CD4-positive, alpha-beta T cell treated with Interleukin-21 for 1 hour (primary cell): ENCODE measurements at places on chromosomes 16 and 17.

DNA sequence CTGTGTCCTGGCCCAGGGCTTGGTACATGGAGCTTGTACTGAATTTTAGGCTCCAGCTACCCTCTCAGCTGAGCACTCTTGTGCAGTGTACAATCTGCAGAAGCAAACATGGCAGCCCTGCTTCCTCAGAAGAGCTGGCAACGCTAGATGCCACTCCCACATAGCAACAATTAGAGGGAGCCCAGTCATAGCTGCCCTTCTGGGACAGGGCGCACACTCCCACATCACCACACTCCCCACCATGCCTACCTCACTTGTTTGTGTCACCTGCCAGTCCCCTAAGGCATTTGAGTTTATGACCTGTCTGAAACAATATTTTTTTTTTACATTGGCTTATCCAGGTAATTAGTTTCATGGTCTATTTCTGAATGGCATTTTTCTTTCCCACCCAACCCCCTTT is 72.3 kb downstream of the C17orf67 start:
- DNase-seq: no peak

- no peak for DNase-seq
Observed at GRCh38 chr16:27323781-27324561, 10.2 kb downstream of the IL4R start.

DNA sequence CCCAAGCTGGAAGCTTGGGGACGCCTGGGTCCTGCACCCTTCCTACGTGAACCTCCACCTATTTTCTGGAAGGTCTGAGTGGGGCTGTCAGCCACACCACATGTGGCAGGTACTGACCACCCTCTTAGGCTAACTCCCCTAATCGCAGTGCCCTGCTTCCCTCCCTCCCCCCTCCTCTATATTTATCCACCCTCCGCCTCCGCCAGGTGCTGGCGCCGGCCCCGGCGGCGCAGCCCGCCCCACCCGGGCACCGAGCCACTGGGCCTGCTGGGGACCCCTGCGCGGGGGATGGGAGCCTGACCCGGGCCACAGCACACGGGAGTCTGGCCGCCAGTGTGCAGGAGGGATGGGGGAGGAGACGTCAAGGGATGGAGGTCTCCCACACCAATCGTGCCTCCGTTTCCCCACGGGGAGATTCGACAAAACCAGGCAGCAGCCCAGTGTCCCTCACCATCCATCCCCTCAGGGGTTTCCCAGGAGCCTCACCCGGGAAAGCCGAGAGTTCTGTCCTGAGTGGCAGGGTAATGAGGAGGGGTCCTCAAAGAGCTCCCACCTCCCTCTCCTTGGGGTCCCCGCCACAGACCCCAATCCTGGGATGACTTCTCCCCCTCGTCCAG is 1.3 kb downstream of the PLEKHH3 start:
- no peak for DNase-seq

- DNase-seq: no peak
Observed at GRCh38 chr17:61411261-61412142, 11.9 kb downstream of the TBX2 start.

DNA sequence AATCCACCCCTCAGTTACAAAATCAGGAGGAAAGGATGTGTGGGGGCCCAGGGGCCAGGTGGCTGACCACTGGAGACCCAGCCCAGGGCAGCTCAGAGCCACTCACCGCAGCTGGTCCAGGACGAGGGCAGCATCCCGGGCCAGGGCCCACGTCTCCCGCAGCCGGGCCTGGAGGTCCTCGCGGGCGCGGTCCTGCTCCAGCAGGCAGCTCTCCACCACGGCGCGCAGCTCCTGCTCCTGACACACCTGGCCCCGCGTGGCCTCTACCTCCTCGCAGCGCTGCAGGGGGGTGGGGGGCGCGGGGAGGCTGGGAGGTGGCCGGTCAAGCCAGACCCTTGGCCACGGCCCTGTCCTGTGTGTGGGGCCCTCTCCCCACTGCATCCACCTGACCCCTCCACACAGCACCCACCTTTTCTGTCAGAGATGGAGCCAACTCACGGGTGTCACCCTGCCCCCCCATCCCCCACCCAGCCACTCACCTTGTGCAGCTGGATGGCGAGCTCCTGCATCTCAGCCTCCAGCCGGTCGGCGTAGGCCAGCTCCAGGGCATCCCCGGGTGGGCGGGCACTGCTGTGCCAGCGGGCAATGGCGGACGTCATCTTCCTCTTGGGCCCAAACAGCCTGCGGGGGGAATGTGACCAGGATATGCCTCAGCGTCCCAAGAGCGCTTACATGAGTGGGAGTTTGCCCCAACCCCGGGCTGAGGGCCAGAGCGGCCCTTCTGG is 5.1 kb downstream of the NUDT16L1 start:
- DNase-seq: no peak

DNA sequence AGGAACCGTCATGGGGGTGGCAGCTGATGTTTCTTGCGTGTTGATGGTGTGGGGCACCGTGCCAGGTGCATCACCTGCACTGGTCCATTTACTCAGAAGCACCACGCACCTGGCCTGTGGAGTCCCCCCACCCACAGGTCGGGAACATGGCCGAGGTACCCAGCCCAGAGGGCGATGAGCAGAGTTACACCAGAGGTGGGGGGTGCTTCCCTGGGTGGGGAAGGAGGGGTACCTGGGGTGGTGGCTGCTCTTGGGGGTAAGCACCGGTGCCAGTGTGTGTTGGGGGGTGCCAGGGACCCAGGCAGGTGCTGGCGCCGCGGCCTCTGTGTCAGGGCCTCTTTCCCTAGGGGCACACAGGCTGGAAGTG is 5.0 kb upstream of the ZNF750 start:
- no peak for DNase-seq

GRCh38 chr16:86245351-86245750 is 265.0 kb upstream of the FOXF1 start:
- no peak for DNase-seq
